ENCODE measurements at places on chromosomes 7 and 10.

DNA sequence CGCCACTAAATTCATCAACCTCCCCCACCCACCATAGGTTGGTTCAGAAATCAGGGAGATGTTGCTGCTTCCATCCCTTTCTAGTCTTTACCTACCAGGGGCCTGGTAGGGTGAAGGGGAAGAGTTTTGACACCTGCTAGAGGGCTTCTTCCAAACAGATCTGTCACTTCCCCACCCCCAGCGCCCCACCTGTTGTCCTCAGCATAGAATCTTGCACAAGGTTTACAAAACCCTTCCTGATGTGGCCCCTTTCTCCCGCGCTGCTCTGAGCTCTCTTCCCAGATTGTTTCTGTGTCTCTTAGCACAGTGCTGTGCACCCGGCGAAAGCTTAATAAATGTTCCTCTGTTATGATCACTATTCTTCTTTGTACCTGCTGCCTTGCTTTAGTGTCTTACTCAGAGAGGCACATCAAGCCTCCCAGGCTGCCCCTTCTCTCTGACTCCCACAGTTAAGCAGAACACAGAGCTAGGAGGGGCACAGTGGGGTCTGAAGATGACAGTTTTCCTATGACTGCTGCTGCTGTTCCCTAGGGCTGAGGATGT is 11.2 kb upstream of the C10orf95 start:
- no peak for DNase-seq

DNA sequence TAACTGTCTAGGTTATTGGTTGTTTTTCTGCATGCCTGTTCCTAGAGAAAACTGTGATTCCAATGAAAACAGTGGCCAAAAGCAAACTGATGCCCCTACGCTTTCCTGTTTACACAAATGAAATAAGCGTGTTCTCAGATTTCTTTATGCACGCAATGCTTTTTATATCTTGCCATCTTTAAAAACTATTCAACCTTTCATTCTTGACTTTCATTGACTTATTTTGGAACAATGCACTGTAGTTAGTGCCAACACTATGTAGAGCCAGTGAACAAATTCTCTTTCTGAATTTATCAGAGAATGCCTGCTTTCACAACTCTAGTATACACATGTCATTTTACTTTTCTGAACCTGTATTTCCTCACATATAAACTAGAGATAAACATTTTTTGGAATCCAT is 86.6 kb downstream of the CABCOCO1 start:
- no peak for DNase-seq

- DNase-seq = no peak
Observed at GRCh38 chr10:70523549-70523948, 45.0 kb downstream of the PALD1 start.

DNA sequence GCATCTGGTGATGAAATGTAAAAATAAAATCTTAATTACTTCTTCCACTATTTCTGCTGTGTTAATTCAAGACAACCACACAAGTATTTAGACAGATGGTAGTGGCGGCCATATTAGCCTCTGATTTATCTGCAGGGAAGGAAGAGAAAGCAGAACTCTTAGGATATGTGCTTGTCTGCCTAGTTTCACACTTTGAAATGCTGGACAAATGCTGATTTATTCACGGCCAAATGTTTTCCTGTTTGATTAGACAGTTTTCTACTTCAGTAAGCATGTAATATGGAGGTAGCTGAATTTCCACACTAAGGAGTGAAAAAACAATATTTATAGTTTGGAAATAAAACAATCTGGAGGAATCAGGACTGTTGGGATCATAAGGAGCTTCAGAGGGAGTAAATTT is 158.1 kb downstream of the AGMO start:
- DNase-seq = no peak

DNA sequence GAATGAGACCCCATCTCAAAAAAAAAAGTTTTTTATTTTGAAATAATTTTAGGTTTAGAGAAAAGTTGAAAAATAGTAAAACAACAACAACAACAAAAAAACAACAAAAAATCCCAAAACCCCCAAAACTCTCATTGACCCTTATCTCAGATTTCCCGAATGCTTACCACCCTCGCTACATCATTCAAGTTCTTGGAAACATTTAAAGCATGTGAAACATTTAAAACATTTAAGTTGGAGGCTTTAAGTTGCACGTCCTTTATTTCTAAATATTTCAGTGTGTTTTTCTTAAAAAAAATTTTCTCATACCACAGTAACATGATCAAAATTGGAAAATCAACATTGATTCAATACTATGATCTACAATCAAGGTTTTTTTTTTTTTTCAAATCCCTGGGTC is 382 bp upstream of the ARMS2 start:
- no peak for DNase-seq

DNA sequence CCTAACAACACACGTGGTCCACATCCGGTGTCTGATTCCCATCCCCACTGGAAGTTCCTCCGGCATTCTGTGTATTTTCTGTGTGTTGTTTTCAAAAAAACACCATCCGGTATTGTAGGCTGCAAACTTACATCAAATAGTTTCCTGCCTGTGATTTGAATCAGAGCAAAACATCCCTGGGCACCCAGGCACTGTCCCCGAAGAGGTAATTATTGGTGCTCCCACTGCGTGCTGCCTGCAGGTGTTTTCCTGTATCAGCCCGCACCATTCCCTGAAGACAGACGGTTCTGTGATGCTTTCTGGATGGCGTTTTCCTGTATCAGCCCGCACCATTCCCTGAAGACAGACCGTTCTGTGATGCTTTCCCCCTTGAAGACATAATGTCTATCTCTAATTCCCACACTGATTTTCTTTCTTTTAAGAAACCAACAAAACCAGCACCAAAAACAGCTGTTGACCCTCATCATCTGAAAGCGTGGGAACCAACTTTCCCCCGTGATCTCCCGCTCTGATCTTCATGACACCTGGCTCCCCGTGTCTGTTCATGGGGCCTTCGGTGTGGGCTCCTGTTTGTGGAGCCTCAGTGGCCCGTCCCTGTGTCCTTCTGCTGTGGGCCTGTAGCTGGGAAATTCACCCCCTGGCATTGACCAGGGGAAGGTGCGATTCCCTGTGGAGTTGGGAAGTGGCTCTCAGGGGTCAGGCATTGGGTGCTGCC is 205.3 kb downstream of the ADARB2 start:
- no peak for DNase-seq

- DNase-seq = no peak
Observed at GRCh38 chr7:104903044-104903443, 111.0 kb upstream of the KMT2E start.

DNA sequence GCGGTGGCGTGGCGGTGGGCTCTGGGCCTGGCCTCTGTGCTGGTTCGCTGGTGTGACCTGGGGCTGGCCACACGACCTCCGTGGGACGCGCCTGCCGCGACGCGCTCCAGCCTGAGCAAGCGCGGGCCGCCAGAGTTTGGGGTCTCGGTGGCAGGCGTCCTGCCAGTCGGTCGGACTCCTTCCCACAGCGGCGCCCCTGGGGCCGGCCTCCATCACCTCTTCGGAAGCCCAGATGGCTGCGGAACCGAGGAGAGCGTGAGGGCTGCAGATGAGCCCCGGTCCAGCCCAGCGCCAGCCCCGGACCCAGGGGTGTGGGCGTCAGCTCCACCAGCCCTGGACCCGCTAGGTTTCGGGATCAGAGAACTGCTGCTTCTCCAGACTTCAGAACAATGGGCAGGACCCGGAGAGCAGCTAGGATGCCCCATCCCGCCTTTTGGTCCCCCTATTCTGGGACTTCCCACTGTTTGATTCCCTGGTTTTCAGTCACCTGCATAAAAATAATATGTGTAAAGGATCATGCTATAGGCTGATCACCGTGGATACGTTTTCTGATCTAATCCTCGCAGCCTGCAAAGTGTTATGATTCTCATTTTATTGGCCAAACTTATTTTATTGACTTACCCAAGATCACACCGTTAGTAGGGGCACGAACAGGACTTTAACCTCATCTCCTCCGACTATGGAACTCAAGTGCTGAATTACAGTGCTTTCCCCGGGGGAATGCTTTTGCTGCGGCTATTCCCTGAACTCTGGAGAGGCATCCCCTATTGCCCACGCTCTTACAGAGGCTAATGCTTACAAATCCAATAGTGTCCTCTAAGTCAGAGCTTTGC is 2.8 kb downstream of the CYP26C1 start:
- DNase-seq = no peak

GRCh38 chr7:2258661-2259365 is 16.8 kb downstream of the NUDT1 start:
- DNase-seq = no peak
